ENCODE measurements at places on chromosomes 13 and 19.

DNA sequence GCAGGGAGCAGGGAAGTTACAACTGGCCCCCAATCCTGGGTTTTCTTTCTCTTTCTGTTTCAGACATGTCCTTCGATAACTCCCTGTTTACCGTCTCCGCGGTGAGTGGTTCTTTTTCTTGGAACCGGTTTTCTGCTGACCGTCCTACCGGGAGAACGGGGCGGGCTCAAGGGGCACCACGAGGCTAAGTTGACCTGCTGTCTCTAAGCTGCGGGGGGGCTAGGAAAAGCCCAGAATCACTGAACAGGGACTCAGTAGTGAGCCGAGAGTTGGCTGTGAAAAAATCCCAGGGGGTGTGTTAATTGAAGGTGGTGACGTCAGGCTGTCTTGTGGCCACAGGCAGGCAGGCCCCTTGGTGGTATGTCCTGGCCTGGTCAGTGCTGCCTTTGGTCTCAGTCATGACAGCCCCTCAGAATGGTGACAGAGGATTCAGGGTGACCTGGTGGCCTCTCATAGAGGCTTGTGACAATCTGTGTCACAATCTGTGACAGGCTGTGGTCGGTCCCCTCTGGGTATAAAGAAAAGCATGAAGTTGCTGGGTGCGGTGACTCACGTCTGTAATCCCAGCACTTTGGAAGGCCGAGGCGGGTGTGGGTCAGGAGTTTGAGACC lies 8.1 kb upstream of the CARM1 start:
- no peak for DNase-seq

- DNase-seq: no peak
Measured at GRCh38 chr13:48319531-48320398, 16.2 kb downstream of the RB1 start.

GRCh38 chr13:108574856-108575255 lies 54.6 kb upstream of the MYO16 start:
- DNase-seq: no peak

GRCh38 chr13:41694545-41695301 lies 237.4 kb downstream of the RGCC start:
- peak; percentile 97 for DNase-seq

- no peak for DNase-seq
Measured at GRCh38 chr19:44943801-44944249, 1.8 kb downstream of the APOC4 start.

- no peak for DNase-seq
Measured at GRCh38 chr19:35986664-35987570, 8.1 kb upstream of the SDHAF1 start.

GRCh38 chr13:100540621-100541020 lies 48.0 kb downstream of the GGACT start:
- DNase-seq: no peak

- DNase-seq: no peak
Measured at GRCh38 chr13:98820744-98821371, 68.4 kb upstream of the SLC15A1 start.

DNA sequence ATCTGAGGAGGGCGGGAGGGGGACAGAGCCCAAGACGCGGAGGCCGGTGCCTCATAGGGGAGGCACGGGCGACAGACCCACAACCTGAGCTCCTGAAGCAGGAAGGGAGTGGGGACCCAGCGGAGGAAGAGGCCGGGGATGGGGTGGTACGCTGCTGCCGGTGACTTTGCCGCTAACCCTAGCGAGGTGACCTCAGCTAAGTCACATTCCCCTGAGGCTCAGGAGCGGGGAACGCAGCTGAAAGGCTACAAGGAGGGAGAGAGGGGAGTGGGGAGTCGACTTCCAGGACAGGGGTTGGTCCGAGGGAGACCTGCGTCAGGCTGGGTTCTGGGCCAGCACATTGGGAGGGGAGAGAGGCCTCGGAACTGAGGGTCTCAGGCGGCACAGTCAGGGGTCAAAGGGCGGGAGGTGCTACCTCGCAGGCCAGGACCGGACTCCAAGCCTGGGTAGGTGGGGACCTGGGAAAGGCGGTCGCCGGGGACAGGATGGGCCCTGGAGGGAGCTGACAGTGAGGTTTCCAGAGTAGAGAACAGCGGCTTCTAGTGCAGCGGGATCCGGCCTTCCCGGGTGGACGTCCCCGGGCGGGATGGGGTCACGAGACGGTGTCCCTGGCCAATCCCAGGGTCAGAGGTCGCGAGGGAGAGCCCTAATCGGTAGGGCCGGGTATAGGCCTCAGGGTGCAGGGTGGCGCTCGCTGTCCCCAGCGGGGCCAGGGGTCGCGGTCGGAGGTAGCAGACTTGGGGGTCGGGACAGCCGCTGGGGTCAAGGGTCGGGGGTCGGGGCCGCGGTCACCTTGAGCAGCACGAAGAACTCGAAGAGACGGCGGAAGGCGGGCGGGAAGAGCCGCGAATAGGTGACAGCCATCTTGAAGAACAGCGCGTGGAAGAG lies 699 bp downstream of the TMEM259 start:
- DNase-seq: no peak

GRCh38 chr19:51549533-51550324 lies 18.3 kb upstream of the SIGLEC6 start:
- no peak for DNase-seq

- DNase-seq: peak; percentile 85
Measured at GRCh38 chr19:11138601-11139300, 16.8 kb downstream of the SPC24 start.

- no peak for DNase-seq
Measured at GRCh38 chr19:10516064-10516385, 1.2 kb downstream of the S1PR5 start.

DNA sequence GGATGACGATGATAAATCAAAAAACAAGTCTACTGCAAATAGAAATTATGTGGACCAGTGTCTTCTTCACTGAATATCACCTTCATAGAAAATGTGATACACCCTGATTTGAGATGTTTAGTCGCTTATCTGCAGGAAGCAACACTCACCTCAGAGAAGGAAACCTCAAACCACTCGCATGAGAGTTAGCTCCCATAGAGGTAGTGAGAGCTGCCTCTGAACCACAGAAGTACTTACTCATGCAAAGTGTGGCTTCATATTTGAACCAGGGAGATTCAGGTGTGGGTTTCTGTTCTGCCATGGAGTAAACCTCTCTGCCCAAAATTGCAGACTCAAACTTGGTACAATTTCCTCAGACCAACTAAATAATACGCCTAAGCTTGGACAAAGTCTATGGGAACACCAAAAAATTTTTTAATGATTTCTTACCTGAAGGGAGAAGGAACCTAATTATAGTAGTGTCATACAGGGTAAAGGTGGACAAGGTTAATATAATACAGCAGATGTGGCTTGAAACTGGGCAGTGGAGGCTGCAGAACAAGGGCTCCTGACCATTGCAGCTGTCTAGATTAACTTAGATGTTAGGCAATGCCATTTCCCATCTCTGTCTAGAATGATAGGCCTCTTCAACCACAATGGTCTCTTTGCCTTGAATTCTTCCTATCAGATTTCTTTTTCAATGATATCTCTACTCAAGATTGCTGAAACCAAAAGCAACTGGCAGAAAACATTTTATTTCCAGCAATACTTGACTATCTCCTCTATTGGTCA lies 29.6 kb upstream of the RCBTB2 start:
- no peak for DNase-seq

DNA sequence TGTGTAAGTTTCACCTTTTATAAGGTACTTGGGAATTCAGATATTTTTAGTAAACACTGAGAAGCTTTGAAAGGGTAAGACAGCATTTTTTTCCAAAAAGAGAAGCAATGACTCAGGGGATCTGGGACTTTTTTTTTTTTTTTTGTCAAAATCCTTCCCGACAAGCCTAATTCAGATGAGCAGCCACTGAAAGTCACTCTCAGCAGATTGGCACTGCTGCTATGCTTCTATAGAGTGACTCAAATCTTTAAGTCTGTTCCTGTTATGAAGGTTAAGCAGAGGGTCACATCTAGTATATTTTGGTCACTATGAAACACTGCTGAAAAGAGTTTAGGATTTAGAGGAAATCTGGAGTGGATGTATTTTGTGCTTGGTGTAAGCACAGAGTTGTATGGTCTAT lies 571.1 kb downstream of the MYO16 start:
- peak; percentile 15 for DNase-seq

- peak; percentile 58 for DNase-seq
Measured at GRCh38 chr13:97018029-97018819, 23.9 kb upstream of the OXGR1 start.

DNA sequence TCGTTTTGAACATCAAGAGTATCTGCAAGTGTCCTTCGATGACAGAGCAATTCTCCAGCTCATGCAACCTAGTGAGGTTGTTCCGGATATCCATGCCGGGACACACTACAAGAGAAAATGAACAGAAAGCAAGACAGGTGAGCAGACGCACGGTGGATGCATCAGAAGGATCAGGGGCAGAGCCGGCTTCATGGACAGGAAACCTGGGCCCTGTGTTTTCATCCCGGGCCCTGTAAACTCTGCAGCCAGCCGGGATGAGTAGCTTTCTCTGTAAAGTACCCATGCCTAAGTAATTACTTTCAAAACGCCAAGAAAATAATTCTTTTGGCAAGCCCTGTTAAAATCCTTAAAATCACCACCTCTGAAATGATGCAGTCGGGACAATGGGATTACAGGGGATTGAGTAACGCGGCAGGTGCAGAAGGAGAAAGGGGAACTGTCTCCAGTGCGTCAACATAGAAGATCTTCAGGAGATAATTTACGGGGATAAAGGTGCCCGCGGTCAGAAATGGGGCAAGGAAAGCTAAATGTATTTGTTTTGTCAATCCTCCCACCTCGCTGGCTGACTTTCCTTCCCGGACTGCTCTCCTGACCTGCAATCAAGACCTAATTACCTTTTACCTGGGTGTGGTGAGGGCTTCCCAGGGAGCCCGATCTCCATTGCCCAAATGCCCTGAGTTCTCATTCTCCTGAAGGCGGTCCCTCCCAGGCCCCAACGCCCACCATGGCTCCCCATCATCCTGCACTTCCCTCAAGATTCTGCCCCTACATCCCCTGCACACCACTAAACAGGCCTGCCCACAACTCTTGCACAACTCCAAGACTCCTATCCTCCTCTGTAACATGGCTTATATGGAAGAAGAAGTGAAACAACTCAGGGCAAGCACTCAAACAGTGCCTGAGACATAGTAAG lies 26.2 kb downstream of the INSR start:
- DNase-seq: no peak

DNA sequence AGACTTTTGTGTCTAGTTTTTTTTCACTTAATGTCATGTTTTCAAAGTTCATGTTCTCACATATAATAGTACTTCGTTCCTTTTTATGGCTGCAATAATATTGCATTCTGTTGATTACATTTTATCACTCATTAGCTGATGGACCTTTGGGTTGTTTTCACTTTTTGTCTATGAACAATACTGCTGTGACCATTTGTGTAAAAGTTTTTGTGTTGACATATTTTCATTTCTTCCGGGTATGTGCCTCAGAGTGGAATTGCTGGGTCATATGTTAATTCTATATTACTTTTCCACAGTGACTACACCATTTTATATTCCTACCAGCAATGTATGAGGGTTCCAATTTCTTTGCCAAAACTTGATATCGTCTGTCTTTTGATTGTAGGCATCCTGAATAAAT lies 85.8 kb upstream of the MLNR start:
- DNase-seq: no peak

DNA sequence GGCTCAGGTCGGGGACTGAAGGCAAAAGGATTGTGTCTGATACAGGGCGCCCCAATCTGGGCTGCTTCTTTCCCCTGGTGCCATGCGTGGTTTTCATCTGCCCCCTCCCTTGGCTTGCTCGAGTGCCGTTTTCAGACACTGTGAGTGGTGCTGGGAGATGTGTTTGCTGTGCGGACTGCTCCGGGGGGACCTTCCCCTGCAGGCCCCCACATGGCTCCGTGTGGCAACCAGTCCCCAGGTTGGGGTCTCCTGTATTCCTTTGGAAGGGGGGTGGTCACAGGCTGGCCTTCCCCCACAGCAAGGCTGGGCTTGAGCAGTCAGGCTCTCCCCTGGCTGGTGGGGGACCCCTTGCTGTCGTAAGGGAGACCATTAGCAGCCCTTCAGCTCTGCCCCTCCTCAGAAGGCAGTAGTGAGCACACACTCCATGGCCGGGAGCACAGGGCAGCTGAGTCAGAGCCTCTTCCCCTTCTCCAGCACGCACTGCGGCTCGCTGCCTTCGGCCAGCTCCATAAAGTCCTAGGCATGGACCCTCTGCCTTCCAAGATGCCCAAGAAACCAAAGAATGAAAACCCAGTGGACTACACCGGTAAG lies 20.6 kb upstream of the QTRT1 start:
- DNase-seq: no peak

- DNase-seq: no peak
Measured at GRCh38 chr13:31980830-31981229, 50.7 kb upstream of the FRY start.

DNA sequence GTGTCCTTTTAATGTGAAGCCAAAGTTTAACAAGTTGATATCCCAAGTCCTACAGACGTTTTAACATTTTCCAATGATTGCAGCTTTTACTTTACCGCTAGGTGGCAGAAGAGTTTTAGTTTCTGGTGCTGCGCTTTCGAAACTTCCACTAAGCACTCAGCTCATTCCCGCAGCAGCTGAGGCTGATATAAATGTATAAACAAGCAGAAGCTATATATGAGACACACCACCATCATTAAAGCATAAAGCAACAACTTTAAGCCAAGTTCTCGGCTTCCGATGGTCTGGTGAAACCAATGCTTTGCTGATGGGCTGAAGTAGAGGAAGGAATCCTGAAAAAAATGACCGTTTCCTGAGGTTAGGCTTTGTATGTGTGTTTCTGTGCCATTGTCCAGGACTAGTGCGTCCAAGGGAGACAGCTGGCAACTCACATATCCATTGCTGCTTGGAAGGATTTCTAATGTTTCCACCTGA lies 753.9 kb downstream of the OLFM4 start:
- peak; percentile 50 for DNase-seq

DNA sequence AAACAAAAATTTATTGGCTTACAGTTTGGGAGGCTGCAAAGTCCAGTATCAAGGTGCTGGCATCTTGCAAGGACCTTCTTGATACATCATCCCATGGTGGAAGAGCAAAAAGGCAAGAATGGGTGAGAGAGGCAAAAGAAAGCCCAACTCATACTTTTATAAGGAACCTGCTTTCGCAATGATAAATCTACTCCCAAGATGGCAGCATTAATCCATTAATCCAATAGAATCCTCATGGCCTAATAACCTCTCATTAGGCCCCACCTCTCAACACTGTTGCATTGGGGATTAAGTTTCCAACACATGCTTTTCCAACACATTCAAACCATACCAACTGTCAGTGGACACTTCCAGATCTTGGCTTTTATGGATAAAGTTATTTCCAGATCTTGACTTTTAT lies 48.7 kb upstream of the ZNF507 start:
- no peak for DNase-seq

DNA sequence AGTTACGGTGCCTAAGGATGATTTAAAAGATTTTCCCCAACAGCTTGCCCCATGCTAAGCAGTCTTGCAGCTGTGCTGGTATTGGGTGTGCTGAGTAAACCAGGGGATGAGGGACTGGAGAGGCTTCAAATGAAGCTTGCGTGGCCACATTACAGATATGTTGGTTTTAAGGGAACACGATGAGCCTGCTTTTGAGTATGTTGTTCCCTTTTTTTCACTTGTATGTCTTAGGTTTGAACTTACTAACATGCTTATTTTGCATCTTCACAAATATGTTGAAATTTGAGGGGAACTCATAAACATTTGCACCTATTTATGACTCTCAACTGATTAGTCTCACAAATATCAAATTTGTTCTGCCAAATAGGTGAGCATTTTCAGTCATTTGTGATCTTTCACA lies 2.0 kb upstream of the IL17D start:
- no peak for DNase-seq

Data from fibroblast of upper back skin (primary cell).